ENCODE measurements at places on chromosomes 4 and X.

GRCh38 chrX:41602816-41603345 is 85.9 kb upstream of the GPR34 start:
- DNase-seq = no peak

DNA sequence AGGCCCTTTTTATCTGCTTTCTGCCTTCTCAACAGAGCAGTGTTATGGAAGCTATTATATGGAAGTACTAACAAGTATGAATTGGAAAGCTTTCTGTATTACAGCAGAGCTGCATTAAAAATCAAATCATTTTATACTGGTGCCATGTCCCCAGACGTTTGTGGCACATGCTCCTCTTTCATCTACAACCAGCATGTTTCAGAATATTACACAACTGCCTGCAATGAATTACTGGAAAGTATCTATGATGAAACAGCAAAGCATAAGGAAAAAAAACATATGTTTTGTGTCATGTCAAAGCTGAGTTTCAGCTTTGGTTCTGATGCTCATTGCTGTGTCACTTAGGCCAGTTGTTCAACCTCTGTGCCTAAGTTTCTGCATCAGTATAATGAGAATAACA is 576.8 kb downstream of the GBA3 start:
- DNase-seq = no peak

GRCh38 chrX:107935664-107936433 is 46.3 kb downstream of the TEX13B start:
- DNase-seq = no peak

DNA sequence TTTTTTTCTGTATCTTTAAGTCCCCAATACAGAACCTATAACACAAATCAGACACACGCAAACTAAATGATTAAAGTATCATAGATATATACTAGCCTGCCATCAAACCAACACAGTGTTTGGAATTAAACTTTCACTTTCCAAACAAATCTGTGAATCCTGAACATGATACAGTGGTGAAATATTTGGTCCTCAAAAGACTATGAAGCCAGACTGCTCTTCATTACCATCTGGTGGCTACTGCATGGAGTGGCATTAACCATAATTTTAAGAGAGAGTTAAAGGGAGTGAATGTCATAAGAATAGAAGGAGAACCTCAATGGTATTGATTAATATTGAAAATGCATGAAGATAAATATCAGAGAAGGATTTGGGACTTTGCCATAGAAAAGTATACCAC is 9.2 kb upstream of the GABRA4 start:
- peak; percentile 34 for DNase-seq

GRCh38 chr4:100963627-100964026 is 383.7 kb downstream of the PPP3CA start:
- no peak for DNase-seq

DNA sequence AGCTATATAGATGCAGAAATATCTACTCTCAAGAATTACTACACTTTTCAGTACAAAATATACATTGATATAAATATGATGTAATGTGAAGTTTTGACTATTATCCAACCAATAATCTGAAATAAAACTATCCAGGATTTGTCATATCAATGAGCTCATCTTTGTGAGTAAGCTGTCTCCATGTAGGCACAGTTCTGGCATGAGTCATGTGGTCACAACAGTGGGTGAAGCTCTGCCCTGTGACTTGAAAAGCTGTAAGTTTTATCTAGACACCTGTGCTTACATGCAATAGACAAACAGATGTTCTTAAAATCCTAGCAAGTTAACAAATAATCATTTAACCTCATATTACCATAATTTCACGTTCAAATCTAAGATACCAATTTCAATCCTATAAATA is 192.7 kb downstream of the GABRG1 start:
- DNase-seq = no peak

- DNase-seq = peak; percentile 14
These were observed 2184.4 kb upstream of the TENM3 start for GRCh38 chr4:180058691-180059215.

- DNase-seq = no peak
These were observed 258.0 kb downstream of the COL25A1 start for GRCh38 chr4:109044431-109044830.

GRCh38 chrX:48532161-48532560 is 7.4 kb upstream of the TBC1D25 start:
- no peak for DNase-seq

DNA sequence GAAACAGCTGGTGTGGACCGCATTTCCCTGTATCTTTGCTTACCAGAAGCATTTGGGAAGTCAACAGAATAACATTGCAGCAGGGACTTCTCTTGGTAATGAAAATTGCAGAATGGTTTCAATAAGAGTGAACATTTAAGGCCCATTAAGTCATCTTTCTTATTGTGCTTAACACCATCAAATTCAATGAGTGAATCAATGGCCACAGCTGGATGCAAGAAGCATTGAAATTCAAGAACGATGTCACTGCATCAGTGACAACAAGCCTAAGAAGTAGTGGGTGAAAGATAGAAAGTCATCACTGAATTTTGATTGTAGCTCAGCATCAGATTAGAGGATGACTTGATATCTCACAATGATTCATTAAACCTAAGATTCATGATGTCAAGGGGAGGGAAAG is 93.9 kb upstream of the GPM6A start:
- DNase-seq = no peak

- no peak for DNase-seq
These were observed 62.2 kb upstream of the SPANXD start for GRCh38 chrX:141760761-141761160.

GRCh38 chr4:80180743-80181142 is 16.6 kb upstream of the PRDM8 start:
- DNase-seq = no peak

- no peak for DNase-seq
These were observed 40.4 kb downstream of the CPEB2 start for GRCh38 chr4:15042529-15043167.

- no peak for DNase-seq
These were observed 96.2 kb upstream of the CCSER1 start for GRCh38 chr4:90030953-90031352.

GRCh38 chr4:181757910-181758660 is 485.1 kb upstream of the TENM3 start:
- peak; percentile 49 for DNase-seq

GRCh38 chr4:15809058-15809457 is 30.9 kb downstream of the CD38 start:
- DNase-seq = no peak
